ENCODE measurements at places on chromosomes 2 and 18.

DNA sequence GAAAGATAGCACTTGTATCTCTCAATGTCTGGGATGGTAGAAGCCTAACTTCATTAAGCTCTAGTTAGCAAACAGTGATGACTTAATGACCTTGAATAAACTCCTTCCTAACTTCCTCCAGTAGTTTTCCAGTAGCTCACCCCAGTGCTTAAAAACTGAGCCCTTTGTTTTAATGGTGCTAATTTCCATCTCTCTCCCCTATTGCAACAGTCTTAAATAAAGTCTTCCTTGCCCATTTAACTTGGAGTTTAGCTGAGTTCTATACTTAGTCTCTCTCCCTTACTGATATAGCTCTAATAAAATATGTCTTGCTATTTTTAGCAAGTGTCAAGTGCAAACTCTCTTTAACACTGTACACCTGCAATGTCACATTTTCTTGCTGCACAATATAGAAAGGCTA, 267.0 kb downstream of the CCDC85A start:
- DNase-seq, result no peak

- no peak for DNase-seq
Measured at GRCh38 chr2:240191001-240191400, 50.5 kb upstream of the OTOS start.

GRCh38 chr2:105238664-105239240, 2.8 kb upstream of the GPR45 start:
- no peak for DNase-seq

- DNase-seq, result no peak
Measured at GRCh38 chr2:77522888-77523287, 712 bp upstream of the LRRTM4 start.

GRCh38 chr2:20931346-20931745, 108.4 kb upstream of the LDAH start:
- DNase-seq, result no peak

DNA sequence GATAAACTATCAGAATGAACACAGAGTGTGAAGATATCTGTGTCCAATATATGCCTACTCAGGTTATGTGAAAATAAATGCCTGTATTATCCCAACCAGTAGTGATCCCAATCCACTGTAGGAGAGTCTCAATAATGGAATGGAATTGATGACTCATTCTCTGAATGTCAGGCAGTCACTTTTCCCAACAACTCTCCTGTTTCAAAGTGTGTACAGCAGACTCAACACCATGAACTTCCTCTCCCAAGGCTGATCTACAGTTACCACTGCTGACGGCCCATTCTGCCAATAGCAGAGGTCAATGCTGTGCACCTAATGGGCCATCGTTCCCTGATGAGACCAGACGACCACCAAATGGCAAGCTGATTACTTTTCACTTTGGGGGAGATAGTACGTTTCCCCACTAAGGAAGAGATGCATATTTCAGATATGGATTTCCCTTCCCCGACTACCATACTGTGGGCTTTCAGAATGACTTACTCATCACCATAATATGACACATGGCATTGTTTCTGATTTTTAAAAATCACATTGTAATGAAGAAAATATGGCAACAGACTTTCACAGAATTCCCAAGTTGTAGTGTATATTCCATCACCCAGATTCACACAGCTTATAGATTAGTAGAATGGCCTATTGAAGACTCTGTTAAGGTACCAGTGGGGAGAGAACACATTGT, 601.7 kb upstream of the VRK2 start:
- DNase-seq, result no peak

DNA sequence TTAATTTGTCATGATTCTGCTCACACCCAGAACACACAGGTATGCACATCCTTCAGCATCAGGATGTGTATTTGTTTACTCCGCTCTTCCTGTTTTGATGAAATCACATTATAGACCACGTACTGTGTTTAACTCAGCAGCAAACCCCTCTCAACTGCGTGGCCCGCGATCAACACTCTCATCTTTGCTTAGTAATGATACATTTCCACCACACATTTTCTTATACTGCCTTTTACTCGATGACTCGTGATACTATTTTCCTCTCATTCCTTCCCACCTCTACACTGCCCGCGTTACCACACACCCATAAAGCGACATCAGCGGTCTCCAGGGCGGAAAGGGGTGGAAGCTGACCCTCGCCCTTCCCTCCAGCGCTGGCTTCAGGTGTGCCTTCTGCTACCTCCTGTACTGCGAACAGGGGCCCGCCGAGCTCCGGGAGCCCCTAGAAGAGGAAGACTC, 1.3 kb downstream of the NETO1 start:
- DNase-seq, result no peak

DNA sequence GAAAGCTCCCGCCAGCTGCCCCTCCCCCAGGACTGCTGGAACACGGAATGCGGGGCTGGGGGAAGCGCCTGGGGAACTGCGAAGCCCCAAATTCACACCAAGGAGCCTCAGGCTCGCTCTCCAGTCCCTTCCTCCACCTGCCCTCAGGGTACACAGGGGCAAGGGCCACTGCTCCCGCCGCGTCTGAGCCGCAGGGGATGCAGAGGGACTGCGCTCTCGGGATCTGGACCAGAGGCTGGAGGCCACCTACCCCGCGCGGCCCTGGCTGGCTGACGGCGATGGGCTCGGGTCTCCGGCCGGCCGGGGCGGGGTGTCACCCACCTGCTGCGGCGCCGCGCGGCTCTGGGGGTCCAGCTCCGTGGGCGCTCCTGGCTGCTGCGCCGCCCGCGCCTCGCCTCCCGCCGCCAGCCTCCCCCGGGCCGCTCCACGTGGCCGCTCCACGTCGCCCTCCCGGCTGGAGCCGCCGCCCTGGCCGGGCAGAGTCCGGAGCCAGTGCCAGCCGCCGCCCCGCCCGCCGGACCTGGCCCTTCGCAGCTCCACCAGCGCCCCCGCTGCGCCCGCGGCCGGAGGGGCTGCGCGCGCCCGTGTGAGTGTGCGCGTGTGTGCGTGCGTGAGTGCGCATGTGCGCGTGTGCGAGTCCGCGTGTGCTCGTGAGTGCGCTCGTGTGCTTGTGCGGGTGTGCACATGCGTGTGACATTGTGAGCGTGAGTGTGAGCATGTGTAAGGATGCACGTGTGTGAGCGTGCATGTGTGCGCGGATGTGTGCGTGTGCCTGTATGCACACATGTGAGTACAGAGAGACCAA, at the start of gene CGREF1:
Gene CGREF1, minus strand, starts transcription at position 604 of the 805 bp plus-strand sequence. CDS start 14,762 bp downstream, outside the sequence.
- DNase-seq, result no peak

GRCh38 chr2:237675316-237675715, 47.9 kb downstream of the LRRFIP1 start:
- no peak for DNase-seq

DNA sequence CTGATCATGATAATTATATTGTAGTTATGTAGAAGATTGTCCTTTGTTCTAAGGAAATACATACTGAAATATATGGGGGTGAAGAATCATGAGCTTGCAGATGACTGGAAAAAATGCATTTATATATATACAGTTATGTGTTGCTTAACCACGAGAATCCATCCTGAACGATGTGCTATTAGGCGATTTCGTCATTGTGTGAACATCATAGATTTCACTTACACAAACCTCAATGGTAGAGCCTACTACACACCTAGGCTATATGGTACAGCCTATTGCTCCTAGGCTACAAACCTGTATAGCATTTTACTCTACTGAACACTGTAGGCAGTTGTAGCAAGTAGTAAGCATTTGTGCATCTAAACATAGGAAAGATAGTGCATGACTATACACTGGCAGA, 2.6 kb upstream of the ACAA2 start:
- DNase-seq, result no peak

DNA sequence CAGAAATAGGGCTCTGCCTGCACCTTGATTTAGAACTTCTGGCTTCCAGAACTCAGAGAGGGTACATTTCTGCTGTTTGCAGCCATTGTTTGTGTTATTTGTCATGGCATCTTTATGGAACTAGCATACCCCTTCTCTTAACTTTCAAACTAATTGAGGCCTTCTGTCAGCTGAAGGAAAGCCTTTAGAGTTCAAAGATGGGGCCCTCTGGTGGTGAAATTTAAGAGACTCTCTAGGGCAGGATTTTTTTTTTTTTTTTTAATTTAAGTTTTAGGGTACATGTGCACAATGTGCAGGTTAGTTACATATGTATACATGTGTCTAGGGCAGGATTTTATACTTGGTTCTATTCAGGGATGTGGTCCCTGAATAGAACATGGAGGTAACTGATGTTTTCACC, 260.6 kb upstream of the LINC00305 start:
- DNase-seq, result no peak

- peak; percentile 30 for DNase-seq
Measured at GRCh38 chr2:8022908-8023640, 658.8 kb upstream of the ID2 start.

DNA sequence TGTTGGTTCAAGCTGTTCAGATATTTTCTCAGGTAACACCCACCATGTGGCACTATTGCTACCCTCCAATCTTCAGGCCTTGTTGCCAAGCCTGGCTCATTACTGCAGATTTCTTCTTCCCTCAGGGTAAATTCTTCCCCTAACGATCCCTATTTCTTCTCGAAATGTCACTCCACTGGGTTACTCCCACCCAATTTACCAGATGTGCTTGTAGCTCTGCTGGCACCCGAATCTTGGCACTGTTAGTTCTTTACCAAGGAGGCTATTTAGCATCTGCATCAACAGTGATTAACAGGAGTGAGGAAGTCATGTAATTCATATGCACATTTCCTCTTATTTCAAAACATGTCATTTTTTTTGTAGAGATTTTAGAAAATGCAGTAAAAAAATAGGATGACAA, 217.1 kb upstream of the CYRIA start:
- no peak for DNase-seq

GRCh38 chr18:53941601-53942338, 282.7 kb downstream of the MBD2 start:
- no peak for DNase-seq

DNA sequence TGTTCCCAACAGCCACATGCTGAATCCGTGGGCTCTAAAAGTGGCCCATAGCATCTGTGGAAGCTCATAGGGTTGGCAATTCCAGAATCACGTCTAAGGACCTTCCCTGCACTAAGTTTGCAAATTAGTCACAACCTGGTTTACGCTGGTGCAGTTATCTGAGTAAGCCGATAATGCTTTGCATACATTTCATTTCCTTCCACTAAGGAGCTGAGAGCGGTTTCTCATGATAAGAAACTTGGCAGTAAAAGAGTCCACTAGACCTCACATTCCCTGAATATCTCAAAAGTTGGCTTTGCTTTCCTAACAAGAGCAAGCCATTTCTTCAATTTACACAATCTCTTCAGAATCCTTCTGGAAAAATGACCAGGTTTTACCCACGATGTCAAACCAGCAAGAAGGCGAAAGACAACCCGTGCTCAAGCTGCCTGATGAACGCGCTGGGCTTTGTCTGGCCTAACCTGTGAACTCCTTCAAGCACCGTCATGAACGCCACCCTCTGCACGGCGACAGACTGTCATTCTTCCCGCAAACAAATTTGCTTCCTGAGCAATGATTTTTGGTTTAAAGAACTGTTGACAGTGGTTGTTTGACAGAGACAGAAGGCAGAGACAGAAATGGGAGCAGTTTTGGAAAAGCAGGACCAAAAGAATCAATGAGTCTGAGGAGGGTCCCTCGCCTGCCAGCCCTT, 73.0 kb upstream of the COPS8 start:
- DNase-seq, result no peak

- no peak for DNase-seq
Measured at GRCh38 chr18:58412844-58413666, 215.8 kb downstream of the ALPK2 start.

DNA sequence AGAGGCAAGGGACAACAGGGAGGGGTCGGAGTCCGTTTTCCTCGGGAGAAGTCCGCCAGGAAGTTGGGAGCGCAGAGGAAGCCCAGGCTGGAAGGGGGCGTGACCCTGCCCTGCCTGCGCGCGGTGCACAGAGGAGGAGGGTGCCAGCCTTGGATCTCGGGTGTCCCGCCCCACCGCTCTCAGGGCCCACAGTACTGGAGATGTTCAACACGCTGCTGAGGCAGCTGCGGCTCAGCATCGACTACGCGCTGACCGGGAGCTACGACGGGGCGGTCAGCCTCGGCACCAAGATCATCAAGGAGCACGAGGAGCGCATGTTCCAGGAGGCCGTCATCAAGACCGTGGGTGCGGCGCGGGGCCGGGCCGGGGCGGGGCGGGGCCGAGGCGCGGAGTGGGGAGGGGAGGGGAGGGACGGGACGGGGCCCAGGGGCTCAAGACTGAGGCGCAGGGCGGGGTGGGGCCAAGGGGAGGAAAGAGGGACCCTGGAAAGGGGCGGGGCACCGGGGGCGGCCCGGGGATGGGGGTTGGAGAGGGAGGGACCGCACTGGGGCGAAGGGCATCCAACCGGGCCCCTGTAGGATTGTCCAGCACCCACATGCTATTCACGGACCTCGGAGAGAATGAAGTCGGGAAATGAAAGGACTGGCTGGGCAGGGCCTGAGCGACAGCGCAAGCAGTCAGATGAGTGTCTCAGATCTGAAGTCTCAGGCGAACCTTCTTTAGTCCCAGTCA, 36.6 kb downstream of the POMC start:
- no peak for DNase-seq

DNA sequence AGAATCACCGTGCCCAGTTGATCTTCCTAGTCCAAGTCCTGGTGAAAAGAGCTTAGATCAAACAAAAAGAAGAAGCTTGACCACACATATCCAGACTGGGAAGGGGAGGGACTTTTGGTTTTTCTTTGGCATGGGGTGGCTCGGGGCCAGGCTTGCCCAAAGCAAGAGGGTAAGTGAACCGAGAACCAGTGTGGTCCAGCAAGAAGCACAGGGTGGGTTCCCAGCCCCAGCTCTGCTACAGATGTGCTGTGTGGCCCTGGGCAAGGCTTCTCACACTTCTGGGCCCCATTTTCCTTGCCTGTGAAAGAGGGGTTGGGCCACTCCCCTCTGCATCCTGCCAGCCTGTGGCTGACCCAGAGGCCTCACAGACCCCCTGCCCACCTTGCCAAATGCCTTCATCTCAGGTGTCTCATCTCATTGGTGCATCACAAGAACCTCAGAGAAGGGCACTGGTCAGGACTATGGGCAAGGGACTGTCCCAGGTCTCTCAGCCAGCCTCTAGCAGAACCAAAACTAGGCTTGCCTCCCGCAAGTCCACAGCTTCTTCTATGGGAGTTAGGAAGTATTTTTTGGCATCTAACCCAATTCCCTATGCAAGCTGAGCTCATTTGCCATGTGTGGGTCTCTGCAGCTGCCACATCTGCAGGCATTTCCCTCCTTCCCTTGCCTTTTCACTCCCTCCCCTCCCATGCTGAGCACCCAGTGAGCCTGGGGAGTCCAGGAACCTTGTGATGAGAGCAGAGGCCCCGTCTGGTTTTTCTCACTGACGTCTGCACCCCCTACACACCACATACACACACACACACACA, 6.9 kb downstream of the ATP6V1B1 start:
- DNase-seq, result no peak

GRCh38 chr2:73250872-73251846, 17.1 kb downstream of the CCT7 start:
- no peak for DNase-seq

GRCh38 chr2:214737188-214737587, 72.3 kb downstream of the BARD1 start:
- no peak for DNase-seq

DNA sequence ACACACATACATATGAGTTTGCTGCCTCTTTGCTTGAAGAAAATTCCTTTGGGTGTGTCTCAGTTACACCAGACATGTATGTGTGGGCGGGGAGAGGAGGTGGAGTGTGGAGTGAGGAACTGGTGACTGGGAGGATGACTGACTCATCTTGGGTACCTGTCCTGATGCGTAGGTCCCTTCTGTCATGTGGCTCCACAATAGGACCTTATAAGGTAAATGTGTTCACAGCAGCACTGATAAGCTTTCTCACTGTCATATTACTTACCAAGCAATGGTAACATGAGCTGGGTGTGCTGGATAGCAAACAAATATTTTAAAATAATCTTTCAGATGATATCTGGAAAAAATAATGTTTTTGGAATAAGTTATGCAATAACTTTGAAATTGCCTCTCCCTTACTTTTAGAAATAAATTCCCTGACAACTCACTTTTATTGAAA, 45.1 kb downstream of the SLC9A2 start:
- DNase-seq, result peak; percentile 24

Measured in stimulated activated naive B cell treated with anti-CD40 and anti-IgM and Interleukin-4, amounts not matched to agents 10 μg/mL and 1 μg/mL and 100 μg/mL, for 72 hours (primary cell).